ENCODE measurements at places on chromosomes 1 and 21.

DNA sequence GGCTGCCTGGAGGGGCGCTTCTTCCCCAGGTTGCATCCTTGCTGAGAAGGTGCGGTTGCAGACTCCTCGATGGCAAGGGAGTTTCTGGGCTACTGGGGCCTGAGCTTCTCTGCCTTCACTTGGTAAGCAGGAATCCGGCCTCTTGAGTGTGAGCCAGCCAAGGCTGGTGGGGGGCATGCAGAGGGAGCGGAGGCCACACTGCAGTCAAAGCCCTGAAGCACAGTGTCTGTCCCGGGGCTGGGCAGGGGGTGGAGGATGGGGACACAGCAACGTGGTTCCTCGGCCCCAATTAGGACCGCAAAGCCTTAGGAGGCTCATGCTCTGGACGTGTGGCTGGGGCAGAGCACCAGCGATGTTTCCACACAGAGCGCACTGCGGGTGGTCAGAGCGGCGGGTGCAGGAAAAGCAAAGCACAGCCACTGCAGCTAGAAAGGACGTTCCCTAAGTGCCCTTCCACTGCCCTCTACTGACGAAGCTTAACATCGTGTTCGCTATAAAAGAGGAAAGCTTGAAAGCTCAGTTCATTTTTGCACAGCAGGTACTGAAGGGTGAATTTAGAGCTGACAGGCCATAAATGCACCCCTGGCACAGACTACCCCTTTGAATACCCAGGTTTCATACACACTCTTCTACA lies 60.7 kb upstream of the COG2 start:
- no peak for DNase-seq

DNA sequence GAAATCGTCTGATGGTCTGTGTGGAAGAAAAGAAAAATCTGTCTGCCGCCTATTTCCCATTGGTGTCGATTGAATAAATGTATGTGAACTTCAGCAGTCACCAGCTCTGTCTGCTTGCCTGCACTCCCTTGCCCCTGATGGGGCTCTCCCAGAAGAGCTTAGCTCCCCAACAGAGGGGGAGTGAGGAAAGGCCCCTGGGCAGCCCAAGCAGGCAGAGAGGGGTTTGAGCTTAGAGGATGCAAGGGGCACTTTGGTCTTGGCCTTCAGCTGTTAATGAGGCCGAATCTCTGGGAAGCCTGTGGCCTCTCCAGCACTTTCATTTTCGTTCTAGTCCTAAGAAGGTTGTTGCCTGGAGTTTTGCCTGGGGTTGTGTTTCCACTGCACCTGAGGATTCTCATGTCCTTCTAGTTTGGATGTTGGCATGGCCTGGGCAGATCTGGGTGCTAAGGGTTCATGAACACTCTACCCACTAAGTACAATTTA lies 2.8 kb downstream of the FOXD2 start:
- no peak for DNase-seq

DNA sequence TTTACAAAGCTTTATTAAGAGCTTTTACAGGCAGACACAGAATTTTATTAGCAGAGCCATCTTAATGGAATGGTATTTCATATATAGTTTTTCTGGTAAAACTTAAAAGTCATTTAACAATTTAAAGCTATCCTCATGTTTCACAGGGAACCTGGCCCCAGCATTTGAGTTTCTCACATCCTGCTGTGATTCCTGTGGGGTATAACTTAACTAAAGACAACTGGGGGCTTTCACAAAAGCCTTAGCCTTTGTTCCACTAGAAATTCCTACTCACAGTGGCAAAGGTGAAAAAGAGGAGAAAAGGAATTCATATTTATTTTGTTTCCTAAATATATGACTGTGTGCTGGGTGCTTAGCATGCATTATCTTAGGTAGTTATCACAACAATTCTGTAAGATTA lies 233.9 kb downstream of the DENND1B start:
- no peak for DNase-seq

GRCh38 chr1:40753142-40753882 lies 30.3 kb upstream of the KCNQ4 start:
- DNase-seq = no peak

GRCh38 chr1:226093621-226094020 lies 31.1 kb downstream of the H3-3A start:
- DNase-seq = no peak

GRCh38 chr1:217029281-217030157 lies 306.3 kb upstream of the ESRRG start:
- DNase-seq = no peak

- no peak for DNase-seq
Measured at GRCh38 chr1:21592086-21592865, 76.9 kb downstream of the RAP1GAP start.

All from stimulated activated CD4-positive, alpha-beta T cell treated with anti-CD3 and anti-CD28 coated beads, Interleukin-12 subunit alpha, Interleukin-12 subunit beta, amount 100 ng/mL, for 48 hours (primary cell).